CMK (cell line): ENCODE measurements at places on chromosomes 4 and X.

DNA sequence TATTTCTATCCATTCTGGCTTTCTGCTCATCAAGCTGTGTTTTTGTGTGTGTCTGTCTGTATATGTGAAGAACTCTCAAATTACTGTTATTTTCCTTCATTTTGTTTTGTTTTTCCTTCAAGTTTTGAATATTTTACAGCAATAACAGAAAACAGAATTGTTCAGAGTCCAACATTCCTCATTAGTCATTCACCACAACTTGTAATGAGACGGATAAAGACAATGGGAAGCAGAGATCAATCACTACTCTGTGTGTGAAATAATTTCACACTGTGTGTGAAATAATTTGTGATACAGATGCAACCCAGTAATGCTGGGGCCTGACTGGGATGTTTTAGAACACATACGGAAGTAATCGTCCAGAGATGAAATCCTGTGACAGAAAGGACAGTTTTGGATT, 55.2 kb downstream of the HPGD start:
- no peak for DNase-seq

DNA sequence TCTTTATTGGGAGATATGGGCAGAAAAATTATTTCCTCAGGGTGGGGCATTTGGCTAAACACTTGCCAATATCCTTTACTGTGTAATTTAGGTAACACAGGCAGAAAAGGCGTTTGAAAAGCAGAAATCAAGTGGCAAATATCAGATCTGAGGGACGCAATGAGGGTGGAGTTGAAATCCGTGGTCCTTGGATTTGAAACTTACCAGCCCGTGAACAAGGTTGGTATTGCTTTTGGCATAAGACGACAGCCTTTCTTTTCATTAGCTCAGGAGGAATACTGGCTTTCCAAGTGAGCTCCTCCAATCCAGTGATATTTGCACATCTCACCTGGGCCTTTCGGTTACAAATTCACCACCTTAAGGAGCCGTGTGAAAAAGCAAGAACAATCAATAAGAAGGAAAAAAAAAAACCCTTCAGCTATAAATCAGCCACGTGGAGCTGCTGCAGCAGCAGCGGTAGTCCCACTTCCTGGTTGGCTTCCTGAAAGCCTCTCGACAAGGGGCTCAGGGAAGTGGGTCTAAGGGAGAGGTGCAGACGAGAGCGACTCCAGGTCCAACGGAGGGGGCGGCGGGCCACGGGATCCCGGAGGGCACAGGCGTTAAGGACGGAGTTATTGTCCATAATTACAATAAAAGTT, 734 bp upstream of the GALNT7 start:
- DNase-seq: no peak

- no peak for DNase-seq
These were observed 25.8 kb upstream of the SOD3 start for GRCh38 chr4:24769571-24769970.

- DNase-seq: no peak
These were observed 31.2 kb downstream of the CCNI start for GRCh38 chr4:77044461-77045150.

DNA sequence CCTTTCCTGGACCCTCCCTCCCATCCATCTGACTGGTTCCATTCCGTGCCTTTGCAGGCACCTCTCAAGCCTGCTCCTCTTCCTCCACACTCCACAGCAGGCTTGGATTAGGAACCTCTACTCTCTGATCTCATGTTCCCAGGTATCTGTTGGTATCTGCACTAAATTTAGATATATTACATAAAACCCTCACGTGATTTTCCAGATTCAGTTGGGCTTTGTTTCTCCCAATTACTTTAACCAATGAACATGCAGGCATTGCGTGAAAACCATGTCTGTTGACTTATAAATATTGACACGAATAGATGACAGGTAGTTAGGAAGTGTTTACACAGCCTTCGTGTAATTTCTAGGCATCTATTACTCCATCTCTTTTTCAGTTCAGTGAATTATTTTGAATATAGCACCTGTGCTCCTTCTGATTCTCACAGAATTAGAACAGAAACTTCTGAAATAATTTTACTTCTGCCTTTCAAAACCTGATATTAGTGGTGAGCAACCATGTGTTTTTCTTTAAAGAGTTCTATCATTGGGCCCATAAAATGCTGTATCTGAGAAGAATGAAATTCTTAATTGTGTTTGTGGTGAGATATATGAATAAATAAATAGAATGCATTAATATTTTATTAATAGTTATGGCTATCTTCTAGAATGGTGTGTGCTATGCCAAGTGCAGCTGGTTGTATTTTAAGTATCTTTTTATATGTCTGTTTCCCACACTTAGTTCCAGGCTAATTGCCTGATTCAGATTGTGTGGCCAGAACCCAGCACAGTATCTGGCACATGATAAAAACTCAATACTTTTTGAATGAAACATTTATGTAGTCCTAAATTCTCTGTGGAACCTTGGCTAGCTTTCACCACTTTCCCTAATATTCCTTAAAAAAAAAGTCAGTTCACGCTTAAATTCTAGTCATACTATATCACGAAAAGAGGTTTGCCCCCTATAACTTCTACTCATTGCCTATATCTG, 304.8 kb downstream of the QDPR start:
- no peak for DNase-seq
